ENCODE measurements at places on chromosomes 2 and 18.

GRCh38 chr18:75324686-75325257 lies 102.7 kb downstream of the SMIM21 start:
- DNase-seq = no peak

DNA sequence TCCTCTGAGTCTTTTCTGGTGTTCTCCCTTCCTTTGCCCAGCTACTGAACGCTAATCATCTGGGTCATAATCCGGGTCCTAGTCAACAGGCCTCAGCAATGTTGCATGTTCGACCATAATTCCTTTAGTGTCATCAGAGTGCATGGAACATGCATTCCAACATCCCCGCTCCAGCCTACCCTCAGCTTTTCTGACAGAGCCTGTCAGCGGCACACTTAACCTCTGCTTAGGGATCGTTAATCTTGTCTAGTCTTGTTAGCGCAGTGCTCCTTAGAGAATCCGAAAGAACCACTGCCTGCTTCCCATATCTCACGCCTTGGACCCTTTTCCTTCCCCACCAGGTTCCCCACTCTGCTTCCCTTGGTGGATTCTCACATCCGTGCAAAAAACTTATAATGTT lies 767.9 kb upstream of the ID2 start:
- DNase-seq = no peak

GRCh38 chr2:238155761-238156694 lies 2.7 kb upstream of the ERFE start:
- no peak for DNase-seq

GRCh38 chr2:46964835-46965560 lies 49.4 kb upstream of the MCFD2 start:
- no peak for DNase-seq

Data from activated CD4-positive, alpha-beta T cell treated with anti-CD3 and anti-CD28 coated beads, Interleukin-10, Interleukin-2, amounts not matched to agents 100 ng/mL and 50 ng/mL, durations not matched to agents 16 hours and 8 hours (primary cell).